Right ventricle myocardium inferior (tissue), 1 donor: ENCODE measurements at places on chromosomes 1 and 21. TPM values are rescaled to one million over a fixed set of nuclear protein-coding genes. Genes with fewer than 3 reads are reported as not detected.
A peak's percentile ranks its signal among the peaks of the same experiment; 100 is the strongest.

- DNase-seq: no peak
Measured at GRCh38 chr1:90341516-90341915, 346.6 kb downstream of the ZNF326 start.

DNA sequence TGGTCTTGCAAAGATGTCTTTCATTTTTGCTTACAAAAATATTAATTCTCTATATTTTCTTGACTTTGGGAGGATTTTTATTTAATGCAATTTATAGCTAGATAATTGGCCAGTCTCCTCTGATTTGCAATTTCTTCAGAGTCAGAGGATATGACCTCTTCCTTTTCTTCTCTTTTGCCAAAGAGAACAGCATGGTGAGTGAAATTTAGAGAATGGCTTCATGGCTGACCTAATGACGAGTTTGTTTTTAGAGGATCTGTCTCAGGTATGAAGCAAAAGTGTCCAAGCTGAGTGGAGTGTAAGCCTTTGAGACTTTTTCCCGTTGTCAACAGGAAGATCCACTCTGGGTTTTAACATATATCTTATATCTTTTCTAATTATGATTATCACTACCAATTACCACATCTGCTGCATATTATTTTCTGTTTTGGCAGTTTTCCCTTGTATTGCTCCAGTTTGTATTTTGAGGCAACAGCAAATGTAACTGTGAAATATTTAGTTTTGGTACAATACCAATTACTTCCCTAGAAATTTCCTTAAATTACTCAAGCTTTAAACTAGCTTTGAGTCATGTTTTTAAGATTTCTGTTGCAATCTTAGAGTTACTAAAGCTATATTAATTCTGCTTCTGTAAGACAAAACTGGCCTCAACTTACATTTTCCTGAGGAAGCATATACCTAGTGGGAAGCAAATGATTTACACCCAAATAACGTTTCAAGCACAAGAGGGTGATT, 332.8 kb upstream of the ZRANB2 start:
- DNase-seq: no peak

DNA sequence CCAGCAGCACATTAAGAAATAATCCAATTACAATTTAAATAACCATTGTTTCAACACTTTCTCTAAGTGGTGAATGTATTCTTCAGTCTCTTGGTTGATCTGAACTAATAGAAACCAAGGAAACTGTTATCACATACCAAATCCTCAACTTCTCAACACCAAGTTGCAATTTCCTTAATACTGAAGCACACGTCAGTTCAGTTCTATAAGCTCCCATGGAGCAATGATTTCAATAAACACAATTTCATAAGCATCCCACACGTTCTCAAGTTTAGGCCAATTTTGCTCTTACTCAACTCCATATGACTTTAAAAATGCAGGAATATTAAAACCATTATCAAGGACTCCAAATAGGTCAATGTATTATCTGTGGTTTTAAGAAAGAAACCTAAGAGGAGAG, 5.8 kb upstream of the ERG start:
- no peak for DNase-seq

- DNase-seq: no peak
Measured at GRCh38 chr1:90919190-90919719, 102.6 kb downstream of the ZNF644 start.

- no peak for DNase-seq
Measured at GRCh38 chr1:58979086-58979485, 195.2 kb upstream of the JUN start.

GRCh38 chr21:33984021-33984481, 68.4 kb upstream of the ATP5PO start:
- DNase-seq: no peak

- no peak for DNase-seq
Measured at GRCh38 chr1:192839162-192840066, 30.6 kb downstream of the RGS2 start.

DNA sequence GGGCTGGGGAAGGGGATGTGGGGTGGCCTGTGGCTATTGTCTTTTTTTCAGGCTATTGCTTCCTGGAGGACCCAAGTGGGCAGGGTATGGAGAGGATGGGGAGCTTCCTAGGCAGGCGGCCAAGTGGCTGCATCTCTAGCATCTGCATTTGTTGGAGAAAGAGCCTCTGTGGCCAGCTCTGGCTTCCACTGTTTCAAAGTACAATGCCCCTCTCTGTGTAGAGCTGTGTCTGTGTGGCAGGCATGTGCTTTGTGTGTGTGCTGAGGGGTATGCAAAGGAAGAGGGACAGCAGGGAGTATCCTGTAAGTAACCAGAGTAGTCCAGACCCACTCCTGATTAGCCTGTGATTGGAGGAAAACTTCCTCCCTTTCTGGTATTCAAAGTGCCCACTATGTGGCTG, 40.6 kb downstream of the KCNA2 start:
- no peak for DNase-seq

DNA sequence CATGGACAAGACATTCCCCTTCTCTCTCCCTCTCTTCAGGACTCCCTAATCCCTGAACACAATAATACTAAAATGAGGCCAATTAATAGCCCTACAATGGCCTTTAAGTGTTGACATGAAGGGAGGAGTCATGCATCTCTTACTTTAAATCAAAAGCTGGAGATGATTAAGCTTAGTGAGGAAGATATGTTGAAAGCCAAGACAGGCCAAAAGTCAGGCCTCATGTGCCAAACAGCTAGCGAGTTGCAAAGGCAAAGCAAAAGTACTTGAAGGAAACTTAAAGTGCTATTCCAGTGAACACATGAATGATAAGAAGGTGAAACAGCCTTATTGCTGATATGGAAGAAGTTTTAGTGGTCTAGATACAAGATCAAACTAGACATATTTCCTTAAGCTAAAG, 49.5 kb upstream of the CD46 start:
- DNase-seq: no peak

DNA sequence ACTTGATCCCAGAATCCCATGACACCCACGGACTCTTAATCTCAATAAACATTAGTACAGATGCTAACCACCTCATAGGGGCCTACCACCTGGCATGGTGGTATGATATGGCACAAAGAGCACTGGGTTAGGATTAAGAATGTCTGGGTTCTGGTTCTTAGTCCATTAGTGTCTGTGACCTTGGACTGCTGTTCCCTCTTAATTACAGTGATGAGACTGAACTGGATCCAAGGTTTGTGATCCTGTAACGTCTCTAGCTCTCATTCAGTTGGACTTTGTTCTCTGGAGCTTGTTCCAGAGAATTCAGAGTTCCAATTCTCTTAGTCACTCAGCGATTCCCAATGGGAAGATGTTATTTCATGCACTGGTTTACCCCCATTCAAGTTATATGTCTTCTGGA, 23.6 kb upstream of the PIGC start:
- DNase-seq: no peak

DNA sequence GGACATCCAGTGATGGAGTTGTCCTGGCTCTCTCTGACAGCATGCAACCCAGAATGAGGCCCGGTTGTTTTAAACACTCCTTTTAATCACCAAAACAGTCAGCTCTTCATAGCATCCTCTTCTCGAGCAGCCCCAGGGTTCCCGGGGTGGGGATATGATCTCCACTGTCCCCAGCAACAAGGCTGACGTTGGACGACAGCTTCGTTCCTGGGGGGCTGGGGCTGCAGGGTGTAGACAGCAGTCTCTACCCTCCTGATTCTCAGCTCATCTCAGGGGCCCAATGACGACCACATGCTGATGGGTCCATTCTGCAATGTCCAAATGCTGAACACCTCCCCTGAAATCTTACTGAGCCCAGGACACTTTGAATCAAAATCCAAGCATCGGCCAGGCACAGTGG, 27.0 kb downstream of the TRIM11 start:
- peak; percentile 31 for DNase-seq

- no peak for DNase-seq
Measured at GRCh38 chr1:116532671-116533428, 38.0 kb downstream of the CD58 start.

LRRC41 gene
- total RNA-seq: 35.8 TPM

SYT11 gene
- 9.2 TPM for total RNA-seq

ATP6V1G3 gene
- not detected for total RNA-seq

CYB561D1 gene
- 5.8 TPM for total RNA-seq
